H54 (cell line): ENCODE measurements at places on chromosomes 11 and 22.

- DNase-seq, result no peak
These were observed 4.2 kb upstream of the CTSC start for GRCh38 chr11:88341522-88342251.

DNA sequence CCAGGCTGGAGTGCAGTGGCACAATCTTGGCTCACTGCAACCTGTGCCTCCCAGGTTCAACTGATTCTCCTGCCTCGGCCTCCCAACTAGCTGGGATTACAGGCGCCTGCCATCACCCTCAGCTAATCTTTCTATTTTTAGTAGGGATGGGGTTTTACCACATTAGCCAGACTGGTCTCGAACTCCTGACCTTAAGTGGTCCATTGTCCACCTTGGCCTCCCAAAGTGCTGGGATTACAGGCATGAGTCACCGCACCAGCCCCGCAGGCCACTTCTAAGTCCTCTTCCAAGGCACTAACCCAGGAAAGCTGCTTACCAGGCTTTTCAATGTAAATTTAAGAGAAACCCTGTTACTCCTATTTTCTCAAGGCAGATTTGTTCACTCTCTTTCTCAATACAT lies 50.4 kb downstream of the DENND5A start:
- no peak for DNase-seq

DNA sequence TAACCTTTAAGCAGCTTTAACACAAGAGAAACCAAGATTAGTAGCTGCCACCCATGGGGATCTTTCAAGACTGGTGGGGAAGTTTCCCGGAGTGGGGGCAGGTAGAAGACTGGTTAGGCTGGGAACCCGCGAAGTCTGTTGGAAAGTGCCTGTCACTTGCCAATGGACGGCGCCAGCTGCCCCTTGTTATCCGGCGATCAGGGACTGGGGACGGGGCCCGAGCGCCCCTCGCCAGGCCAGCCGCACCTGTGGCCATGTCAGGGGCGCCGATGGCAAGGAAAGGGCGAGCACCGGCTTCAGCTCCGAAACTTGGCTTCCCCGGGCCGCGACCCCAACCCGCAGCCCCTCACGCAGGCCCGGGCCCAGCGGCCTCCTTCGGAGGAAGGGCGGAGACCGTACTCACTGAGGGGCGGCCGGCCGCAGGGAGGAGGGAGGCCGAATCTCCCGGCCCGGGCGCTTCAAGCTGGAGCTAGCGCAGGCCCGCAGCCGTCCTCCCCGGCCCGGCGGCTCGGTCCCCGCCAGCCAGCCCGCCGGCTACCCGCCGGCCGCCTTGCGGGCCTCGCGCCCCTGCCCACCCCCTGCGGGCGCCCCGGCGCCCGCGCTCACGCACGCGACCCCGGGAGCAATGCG lies 539 bp downstream of the EIF4ENIF1 start:
- DNase-seq, result peak; percentile 19

DNA sequence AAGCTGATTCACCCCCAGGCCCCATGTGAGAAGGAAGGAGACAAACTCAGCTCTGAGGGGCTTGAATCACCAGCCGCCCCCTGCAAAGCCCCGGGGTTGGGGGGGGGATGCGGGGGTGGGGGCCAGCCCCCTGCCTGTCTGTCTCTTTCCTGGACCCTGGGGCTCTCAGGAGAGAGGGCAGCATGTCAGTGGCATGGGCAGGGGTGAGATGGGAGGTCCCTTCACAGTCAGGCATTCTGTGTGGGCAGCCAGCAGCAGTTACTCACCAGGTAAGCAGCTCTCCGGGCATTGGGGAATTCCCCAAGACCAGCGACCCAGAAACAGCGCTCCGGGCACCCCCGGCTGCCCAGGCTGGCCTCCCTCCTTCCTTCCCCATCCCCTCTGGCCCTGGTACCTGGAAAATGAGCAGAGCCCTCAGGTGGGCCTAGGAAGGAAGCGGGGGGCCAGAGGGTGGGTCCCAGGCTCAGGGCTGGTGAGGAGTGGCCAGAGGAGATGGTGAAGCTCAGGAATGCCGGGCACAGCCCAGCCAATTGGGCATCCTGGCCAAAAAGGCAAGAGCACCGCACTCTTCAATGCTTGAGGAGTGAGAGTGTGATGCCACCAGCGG lies 4.2 kb upstream of the LIF start:
- peak; percentile 84 for DNase-seq

DNA sequence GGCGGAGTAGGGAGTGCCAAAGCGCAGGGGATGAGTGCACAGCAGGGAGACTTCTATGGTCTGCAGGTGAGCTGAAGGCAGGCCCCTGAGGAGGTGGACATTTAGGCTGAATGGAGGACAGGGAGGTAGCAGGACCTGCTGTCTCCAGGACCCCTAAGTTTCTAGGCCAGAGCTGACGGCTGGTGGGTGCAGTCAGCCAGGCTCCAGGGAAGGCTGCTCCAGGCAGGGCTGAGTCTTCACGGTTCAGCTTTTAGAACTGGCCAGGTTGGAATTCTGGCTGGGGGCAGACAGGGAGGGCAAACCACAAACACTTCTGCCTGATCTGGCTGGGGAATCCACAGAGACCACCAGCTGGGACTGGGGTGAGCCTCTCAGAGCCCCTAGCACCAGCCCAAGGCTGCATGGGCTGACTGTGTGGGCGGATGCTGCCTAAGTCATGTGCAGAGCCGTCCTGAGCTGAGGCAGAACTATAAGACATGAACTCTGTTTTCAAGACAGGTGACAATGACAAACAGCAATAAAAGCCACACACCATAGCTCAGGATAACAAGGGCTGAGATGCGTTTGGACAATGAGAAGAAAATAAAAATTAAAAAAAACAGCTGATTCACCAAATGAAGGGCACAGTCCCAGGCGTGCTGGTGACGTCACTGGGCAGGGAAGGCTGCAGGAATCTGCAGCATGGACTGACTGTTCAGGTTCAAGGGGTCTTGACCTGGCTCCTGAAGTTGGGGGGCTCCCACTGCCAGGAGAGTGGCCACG lies 10.4 kb upstream of the MALAT1 start:
- no peak for DNase-seq

- DNase-seq, result no peak
These were observed 1284.0 kb downstream of the FAM181B start for GRCh38 chr11:81449588-81450156.

DNA sequence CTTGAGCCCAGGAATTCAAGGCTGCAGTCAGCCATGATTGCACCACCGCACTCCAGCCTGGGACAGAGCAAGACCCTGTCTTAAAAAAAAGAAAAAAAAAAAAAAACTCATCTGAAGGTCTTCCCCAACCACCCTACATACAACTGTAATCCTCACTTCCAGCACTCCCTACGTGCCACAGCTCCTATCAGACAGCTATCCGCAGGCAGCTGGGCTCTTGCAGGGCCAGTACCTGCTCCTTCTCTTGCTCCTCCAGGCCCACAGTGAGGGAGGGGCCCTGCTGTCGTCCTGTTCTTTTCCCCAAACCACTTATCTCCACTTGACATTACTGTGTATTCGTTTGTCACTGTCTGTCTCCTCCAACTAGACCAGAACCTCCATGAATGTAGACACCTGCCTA lies 156.1 kb upstream of the NECTIN1 start:
- no peak for DNase-seq

GRCh38 chr11:58647866-58648265 lies 25.4 kb downstream of the CNTF start:
- DNase-seq, result no peak

GRCh38 chr11:19868281-19868821 lies 155.7 kb downstream of the NAV2 start:
- DNase-seq, result peak; percentile 50

DNA sequence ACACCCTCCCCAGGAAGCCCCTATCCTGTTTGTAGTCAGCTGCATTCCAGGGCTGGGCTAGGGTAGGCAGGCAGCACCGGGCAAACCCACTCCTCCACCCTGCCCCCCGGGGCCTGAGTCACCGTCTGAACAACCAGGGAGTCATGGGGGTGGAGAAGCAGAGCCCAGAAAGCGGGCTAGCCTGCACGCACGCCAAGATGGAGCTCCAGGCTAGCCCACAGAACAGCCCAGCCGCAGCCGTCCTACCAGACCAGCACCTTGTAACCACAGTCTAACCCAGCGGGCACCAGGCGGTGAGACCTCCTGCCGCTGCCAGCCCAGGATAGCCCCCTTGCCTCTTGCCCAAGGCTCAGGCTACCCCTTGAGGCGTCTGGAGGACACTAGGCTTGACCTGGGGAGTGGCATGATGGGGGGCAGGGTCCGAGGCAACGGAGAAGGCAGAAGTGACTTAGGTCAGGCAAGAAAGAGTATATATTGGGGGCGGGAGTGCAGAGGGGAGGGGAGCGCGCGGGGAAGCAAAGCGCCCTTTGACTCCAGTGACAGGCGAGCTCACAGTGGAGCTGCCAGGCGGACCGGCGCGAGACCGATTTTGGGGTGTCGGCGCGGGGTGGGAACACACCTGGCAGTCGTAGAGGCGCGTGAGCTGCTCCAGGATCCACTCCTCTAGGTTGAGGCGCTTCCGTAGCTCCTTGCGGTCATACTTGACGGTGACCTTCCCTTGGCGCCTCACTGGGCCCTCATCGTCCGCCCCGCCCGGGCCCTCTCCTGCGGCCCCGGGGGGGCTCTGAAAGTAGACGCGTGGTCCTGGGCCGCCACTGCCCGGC lies 734 bp downstream of the PPP1R14B start:
- no peak for DNase-seq

DNA sequence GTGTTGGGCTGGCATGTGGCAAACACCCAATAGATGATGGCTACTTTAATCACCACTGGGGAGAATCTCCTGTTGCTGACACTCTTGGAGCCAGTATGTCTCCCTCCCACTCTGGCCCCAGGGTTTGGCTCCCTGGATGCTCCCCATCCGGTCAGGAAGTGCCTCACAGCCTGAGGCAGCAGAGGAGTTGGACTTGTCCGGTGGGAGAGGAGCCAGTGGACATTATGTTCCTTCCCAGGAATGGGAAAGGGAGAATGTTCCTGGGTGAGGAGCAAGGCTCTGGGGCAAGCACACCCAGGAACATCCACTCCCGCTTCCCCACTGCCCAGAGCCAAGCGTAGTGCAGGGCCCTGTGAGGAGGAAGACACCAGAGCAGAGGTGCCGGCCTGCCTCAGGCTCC lies 84.6 kb upstream of the NAV2 start:
- peak; percentile 55 for DNase-seq

DNA sequence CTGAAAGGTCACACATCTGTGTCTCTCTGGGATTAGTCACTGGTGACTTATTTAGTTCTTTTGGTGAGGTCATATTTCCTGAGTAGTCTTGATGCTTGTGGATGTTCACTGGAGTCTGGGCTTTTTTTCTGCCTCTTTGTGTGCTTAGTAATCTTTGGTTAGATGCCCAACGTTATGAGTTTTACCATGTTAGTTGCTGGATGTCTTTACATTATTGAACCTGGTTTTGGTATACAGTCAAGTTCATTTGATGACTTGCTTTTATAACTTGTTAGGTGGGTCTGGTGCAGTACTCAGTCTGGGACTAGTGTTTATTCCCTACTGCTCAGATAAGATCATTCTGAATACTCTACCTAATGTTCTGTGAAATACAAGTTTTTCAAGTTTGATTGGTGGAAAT lies 26.2 kb upstream of the SLC37A2 start:
- DNase-seq, result peak; percentile 6

DNA sequence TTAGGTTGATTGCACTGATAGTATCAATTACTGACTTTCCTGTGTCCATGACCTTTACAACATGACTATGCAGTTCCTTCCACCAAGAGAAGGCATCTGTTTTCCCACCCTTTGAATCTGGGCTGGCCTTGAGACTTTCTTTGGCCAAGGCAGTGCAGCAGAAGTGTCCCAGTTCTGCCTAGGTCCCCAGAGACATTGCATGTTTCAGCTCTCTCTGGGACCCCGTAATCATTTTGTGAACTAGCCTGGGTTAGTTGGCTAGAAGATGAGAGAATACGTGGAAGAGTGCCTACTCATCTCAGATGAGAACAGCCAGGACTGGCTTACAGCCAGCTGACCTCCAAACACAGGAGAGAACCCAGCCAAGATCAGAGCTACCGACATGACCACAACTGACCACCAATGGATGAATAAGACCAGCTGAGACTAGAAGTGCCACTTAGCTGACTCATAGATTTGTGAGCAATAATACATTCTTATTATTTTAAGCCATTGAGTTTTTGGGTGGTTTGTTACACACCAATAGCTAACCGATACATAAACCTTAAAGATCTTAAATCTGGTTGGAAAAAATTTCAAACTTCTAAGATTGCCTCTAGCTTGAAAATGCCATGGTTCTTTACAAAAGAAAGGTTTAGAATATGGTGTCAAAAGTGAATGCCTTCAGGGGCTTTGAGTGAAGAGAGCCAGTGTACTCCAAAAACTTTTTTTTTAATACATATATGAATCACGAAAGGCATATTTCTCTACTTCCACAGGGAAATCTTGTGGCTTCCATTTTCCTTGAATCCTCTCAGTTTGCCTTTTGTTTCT lies 145.2 kb downstream of the FBXO7 start:
- no peak for DNase-seq

- DNase-seq, result no peak
These were observed 7.7 kb downstream of the LHFPL7 start for GRCh38 chr22:24938741-24939341.

GRCh38 chr11:124798991-124799347 lies 1.2 kb downstream of the MSANTD2 start:
- DNase-seq, result no peak

DNA sequence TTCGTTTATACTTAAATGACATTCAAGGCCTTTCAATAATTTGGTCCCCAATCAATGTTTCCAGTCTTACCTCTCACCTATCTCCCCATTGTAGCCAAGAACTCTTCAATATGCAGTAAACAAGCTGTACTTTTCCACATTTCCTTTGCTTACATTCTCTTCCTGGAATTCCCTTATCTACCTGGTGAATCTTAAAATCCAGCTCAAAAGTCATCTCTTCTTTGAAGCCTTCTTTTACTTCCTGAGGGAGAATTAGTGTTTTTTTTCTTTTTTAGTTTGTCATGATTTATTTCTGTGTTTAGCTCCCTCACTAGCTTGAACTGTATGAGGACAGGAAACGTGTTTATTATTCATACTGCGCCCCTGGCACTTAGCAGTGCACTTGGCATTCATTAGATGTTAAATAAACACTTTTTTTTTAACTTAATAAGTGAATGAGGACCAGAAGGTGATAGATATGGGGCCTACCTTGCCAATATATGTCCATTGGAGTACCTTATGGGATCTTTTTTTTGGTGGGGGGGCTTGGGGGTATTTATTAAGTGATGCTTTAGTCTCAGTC lies 4.9 kb upstream of the PTS start:
- DNase-seq, result no peak
